Type B pancreatic cell (in vitro differentiated cells): ENCODE measurements at places on chromosomes 5 and 9.

- peak overlapping the region; percentile 40 for H3K27ac ChIP-seq
- no peaks in the 10 kb centered on the region for H3K27me3 ChIP-seq
- DNase-seq: no peak
- no peak overlapping the region for H3K4me3 ChIP-seq
- H3K4me1 ChIP-seq: peaks cover 15% of the 10 kb centered on the region
- H3K36me3 ChIP-seq: peaks cover 29% of the 10 kb centered on the region
Measured at GRCh38 chr5:17269201-17269600, 51.8 kb downstream of the BASP1 start.

- no peaks in the 10 kb centered on the region for H3K36me3 ChIP-seq
- peaks cover 6% of the 10 kb centered on the region for H3K4me1 ChIP-seq
- DNase-seq: no peak
- peaks cover 8% of the 10 kb centered on the region for H3K27me3 ChIP-seq
- no peak overlapping the region for H3K4me3 ChIP-seq
Measured at GRCh38 chr9:130576176-130576575, 3.2 kb upstream of the FUBP3 start.

DNA sequence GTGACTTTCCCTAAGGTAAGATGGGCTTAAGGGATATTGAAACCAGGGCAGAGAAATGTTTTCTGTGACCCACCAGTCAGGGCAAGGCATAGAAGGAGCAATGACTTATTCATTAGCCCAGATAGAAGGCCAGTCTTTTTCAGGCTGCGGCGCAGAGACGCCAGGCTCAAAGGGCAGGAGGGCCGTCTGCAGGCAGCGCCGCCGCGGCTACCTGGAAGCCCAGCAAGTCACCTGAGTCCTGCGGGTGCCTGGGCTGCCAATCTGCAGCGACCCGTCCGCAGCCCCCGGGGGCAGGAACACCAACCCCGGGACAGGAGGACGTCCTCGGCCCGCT, 322 bp upstream of the SH3GL2 start:
- H3K27ac ChIP-seq: peak overlapping the region; percentile 14
- no peaks in the 10 kb centered on the region for H3K36me3 ChIP-seq
- H3K4me1 ChIP-seq: peaks cover 3% of the 10 kb centered on the region
- peak overlapping the region; percentile 82 for H3K4me3 ChIP-seq

- H3K27ac ChIP-seq: no peak overlapping the region
- no peak for DNase-seq
Measured at GRCh38 chr9:69578026-69578425, 94.1 kb downstream of the APBA1 start.

- H3K36me3 ChIP-seq: peaks cover 21% of the 10 kb centered on the region
- peaks cover 42% of the 10 kb centered on the region for H3K4me1 ChIP-seq
- H3K27ac ChIP-seq: no peak overlapping the region
- no peak for DNase-seq
Measured at GRCh38 chr5:80194468-80194867, 61.4 kb downstream of the SERINC5 start.

- no peaks in the 10 kb centered on the region for H3K36me3 ChIP-seq
- no peak overlapping the region for H3K4me3 ChIP-seq
- H3K4me1 ChIP-seq: peaks cover 3% of the 10 kb centered on the region
- peaks cover 28% of the 10 kb centered on the region for H3K27me3 ChIP-seq
Measured at GRCh38 chr5:174086751-174087150, 41.2 kb downstream of the NSG2 start.

- no peaks in the 10 kb centered on the region for H3K27me3 ChIP-seq
- peaks cover 21% of the 10 kb centered on the region for H3K4me1 ChIP-seq
- peaks cover 5% of the 10 kb centered on the region for H3K36me3 ChIP-seq
- no peak overlapping the region for H3K27ac ChIP-seq
- H3K4me3 ChIP-seq: no peak overlapping the region
Measured at GRCh38 chr5:176653401-176654385, 6.4 kb downstream of the TSPAN17 start.

DNA sequence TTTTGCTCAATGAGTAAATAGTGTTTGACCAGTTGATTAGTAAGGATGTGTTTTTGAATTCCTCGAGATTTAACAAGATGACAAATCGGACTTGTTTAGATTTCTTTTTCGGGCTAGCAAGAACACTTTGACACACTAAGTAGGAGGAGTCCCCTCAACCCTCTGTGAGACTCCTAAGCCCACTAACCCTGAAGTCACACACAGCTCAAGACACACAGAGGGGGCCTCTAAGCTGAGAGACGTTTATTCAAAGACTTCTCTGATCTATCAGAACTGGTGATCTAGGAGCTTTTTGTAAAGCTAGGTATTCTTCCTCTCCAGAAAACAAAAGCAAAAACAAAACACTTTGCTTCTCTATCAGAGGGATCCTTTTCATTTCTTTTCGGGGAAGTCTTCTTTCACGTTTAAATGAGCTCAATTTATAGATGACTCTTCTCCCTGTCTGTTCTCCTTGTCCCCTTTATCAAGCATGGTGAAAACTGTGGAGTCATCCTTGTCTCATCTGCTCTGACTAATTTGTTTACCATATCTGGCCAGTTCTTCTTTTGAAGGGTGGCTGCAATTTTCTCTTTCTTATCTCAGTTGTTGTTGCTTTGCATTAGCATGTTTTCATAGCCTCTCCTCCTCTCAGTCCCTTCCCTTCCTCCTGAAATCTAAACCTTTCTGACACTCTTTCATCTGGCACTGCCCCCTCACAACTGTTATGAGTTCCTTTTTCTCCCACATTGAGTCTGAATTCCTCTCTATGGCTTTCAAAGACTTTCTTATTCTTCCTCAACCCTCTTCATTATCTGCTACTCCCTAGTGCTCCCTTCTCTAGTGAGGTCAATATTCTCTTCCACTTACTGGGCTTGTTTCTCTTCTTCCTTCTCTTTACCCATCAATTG, 68.5 kb upstream of the RAI14 start:
- no peak for DNase-seq
- H3K4me3 ChIP-seq: no peak overlapping the region
- H3K27ac ChIP-seq: no peak overlapping the region
- H3K36me3 ChIP-seq: peaks cover 3% of the 10 kb centered on the region
- no peaks in the 10 kb centered on the region for H3K27me3 ChIP-seq
- H3K4me1 ChIP-seq: peaks cover 32% of the 10 kb centered on the region

DNA sequence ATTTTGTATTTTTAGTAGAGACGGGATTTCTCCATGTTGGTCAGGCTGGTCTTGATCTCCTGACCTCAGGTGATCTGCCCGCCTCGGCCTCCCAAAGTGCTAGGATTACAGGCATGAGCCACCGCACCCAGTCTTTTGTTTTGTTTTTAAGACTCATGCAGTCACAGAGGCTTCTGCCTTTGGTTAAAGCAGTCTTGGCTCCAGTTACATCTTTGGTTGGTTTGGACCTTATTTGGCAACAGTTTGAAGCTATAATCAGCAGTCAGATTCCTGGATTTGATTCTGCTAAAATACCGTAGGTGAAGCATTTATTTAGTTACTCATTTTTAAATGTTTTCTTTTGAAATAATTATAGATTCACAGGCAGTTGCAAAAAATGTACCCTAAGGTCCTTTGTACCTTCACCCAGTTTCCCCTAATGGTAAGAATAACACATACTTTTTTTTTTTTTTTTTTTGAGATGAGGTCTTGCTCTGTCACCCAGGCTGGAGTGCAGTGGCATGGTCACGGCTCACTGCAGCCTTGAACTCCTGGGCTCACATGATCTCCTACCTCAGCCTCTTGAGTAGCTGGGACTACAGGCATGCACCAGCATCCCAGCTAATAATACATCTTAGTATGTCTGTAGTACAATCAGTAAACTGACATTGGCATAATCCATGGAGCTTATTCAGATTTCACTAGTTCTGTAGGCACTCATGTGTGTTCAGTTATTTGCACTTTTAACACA, 15.7 kb downstream of the USP20 start:
- DNase-seq: no peak
- no peaks in the 10 kb centered on the region for H3K27me3 ChIP-seq
- H3K36me3 ChIP-seq: peaks cover 27% of the 10 kb centered on the region
- H3K27ac ChIP-seq: peak overlapping the region; percentile 93
- peak overlapping the region; percentile 19 for H3K4me3 ChIP-seq

- H3K4me1 ChIP-seq: peaks cover 3% of the 10 kb centered on the region
- peaks cover 44% of the 10 kb centered on the region for H3K27me3 ChIP-seq
- no peaks in the 10 kb centered on the region for H3K36me3 ChIP-seq
- H3K4me3 ChIP-seq: peak overlapping the region; percentile 87
Measured at GRCh38 chr5:149732324-149733128, 2.4 kb downstream of the PPARGC1B start.
